ENCODE measurements at places on chromosomes 5 and 9.

DNA sequence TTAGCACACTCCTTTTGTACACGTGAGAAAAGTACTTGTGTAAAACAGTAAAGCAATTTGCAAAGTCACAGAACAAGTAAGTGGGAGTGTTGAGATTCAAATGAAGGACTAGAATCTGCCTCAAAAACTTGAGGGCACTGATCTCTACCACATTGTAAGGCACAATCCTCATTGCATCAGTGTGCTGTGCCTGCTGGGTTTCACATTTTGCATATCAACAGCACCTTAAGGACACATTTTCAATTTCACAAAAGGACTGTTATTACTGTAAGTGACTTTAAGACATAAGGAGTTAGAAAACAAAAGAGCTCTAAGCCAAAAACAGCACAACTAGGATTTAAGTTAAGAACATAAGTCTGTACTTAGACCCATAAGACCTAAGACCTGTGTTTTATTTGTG, 44.7 kb upstream of the HK3 start:
- no peak for DNase-seq

GRCh38 chr9:128540634-128541360, 11.6 kb upstream of the SPTAN1 start:
- no peak for DNase-seq

- DNase-seq: no peak
Measured at GRCh38 chr5:155021842-155022241, 8.3 kb downstream of the KIF4B start.

- DNase-seq: no peak
Measured at GRCh38 chr9:34396276-34397214, 19.8 kb upstream of the MYORG start.

GRCh38 chr5:10460252-10460906, 18.7 kb downstream of the ROPN1L start:
- DNase-seq: no peak

- DNase-seq: no peak
Measured at GRCh38 chr9:16241231-16241630, 629.2 kb downstream of the BNC2 start.

DNA sequence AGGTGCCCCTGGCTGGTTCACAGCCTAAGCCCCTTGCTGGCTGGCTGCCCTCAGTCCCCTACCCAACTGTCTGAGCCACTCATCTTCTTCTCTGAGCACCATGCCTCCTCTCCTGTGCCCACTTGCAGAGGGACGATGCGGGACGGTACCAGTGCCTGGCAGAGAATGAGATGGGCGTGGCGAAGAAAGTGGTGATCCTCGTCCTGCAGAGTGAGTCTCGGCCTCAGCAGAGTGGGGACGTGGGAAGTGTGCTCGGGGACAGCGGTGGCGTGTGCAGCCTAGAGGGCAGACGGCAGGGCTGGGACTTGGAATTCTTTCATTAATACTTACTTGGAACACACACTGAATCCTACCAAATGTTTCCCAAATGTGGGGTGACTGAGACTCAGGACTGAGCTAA, 34.3 kb upstream of the ASS1 start:
- DNase-seq: no peak

DNA sequence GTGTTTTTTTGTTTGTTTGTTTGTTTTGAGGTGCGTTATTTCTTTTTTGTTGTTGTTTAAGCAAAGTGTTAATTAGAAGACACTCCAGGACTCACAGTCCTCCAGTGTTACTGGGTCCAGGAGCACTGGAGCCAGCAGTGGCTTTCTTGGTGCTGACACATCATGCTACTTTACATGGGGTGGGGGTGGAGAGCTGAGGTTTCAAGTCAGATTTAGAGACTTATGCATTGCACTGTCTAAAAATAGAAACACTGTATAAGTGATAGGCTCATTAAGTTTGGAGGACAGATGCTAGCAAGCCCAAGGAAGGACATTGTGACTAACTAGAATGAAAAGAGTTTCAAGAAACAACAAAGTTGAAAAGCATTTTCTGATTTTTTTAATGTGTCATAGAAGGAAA, 2209.2 kb downstream of the MAT2B start:
- DNase-seq: no peak

DNA sequence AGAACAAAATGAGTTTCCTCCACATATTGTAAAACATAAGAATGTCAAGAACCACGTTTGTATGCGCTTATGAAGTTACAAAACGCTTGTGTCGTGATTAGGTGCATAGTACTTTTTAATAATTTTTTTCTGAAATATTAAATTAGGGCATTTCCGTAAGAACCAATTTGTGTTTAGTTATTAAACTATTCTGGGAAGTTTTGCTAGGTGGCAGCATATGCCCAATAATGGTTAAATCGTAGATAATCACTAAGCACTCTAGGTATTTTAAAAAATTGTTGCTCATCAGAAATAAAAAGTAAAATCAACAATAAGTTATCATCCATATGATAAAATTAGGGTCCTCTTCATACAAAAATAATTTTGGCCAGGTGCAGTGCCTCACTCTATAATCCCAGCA, 5.4 kb downstream of the SRFBP1 start:
- DNase-seq: peak; percentile 20

- no peak for DNase-seq
Measured at GRCh38 chr9:79259858-79260257, 311.9 kb upstream of the TLE4 start.

DNA sequence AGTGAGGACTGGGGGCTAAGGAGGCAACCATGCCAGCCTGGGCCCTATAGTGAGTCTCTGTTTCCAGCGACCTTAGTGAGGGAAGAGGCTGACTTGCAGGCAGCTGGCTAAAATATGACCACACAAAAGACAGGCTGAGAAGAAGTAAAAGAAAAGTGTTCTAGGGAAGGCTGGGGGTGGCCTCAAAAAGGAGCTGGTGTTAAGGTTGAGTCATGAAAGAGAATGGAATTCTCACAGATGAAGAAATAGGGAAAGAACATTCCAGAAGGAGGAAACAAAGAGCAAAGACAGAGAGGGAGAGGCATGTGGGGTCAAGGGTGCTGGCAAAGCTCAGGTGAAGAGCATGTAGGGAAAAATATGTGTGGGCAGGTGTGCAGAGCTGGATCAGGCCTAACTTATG, 302.7 kb upstream of the RFX3 start:
- DNase-seq: peak; percentile 36

DNA sequence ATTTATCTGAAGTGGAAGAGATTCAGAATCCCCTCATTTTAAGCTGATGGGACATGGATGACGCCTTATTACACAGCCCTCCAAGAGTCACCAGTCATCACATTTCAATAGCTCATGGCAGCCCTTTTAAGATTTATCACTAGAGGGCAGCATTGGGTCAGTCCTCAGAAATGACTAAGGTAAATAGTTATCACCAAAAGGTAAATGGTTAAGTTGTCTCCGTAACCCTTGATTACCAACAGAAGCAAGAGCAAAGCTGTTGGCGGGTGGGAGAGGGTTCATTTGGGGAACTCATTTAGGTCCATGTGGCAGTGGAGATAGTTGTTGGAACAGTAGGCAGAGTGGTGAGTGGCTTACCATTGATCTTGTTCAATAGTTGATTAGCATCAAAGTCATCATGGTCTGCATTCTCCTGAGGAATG, 12.0 kb upstream of the C9 start:
- no peak for DNase-seq

DNA sequence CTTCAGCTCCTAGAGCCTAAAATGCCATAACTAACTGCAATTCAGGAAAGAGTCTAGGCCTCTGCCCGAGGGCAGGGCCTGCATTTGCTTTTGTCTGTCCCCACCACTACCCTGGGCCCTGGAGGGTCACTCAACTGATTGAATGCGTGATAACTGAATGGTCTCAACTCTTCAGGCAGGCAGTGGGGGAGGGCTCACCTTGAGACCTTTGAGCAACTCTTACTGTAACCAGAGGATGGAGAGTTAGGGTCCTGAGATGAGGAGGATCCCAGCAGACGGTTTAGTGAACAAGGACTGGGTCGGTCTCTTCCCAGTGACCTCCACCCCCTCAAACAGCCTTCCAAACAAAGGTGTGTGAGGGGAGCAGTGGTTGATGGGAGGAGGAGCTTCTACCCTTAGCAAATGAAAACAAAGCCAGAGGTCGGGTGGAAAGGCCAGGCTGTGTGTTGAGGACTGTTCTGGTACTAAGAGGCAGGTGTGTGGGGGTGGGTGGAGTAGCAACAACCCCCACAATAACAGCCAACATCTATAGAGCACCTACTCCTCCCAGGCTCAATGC, 59.4 kb downstream of the CXXC5 start:
- no peak for DNase-seq

GRCh38 chr5:32358611-32359010, 45.9 kb upstream of the MTMR12 start:
- no peak for DNase-seq

DNA sequence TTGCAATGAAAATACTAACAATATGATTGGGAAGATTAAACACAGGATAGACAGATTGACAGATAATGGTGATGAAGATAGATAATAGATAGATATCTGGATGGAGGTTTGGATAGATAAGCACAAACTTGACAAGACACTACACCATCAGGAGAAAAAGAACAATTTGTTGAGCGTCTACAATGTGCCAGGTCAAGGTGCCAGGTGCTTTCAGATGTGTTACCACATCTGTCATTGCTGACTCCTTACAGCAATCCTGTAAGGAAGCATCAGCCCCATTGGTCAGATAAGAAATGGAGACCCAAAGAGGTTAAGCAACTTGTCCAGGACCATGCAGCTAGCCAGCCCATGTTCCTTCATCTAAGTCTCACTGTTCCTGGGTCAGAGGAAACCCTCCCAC, 1.6 kb upstream of the GABRP start:
- DNase-seq: no peak

DNA sequence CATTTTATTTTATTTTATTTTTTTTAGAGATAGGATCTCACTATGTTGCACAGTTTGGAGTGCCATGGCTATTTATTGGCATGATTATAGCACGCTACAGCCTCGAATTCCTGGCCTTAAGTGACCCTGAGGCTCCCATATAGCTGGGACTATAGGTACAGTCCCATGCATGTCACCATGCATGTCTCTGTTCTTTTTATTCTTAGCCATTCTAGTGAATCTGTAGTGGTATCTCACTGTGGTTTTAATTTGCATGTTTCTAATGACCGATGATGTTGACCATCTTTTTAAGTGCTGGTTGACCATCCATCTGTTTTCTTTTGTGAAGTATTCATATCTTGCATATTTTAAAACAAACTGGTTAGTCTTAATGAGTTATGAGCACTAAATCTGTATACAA, 76.1 kb downstream of the SLC44A1 start:
- DNase-seq: no peak

All from fibroblast of skin of left quadriceps (primary cell).